HuH-7.5 (cell line): ENCODE measurements at places on chromosomes 12 and 14.

DNA sequence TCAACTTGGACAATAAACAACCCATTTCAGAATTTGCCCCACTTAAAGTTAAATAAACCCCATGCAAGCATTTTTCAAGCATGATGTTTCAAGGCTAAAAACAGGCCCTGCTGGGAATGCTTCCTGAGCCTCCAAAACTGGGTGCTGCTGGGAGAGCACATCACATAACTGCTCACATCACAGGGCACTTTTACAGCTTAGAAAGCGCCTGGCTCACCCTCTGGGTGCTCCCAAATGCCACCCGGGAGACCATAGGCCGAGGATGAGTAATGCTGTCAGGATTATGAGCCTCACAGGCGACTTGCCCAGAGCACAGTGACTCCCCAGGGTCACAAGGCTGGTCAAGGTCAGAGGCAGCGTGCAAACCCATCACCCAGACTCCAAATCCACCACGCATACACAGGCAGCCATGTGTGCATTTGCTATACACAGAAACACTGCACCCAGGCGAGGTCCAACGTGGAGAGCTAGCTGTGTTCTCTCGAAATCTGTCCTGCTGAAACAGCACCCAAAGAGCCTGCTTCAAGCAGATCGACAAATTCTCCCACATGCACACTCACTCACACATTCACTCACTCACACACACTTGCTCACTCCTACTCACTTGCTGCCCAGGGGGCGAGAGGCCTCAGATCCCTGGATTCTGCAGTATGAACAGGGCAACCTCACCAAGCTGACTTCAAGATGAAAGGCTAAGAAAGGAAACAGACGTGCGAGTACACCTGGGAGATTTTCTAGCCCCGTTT, 58.7 kb downstream of the ITPK1 start:
- no peak for DNase-seq

DNA sequence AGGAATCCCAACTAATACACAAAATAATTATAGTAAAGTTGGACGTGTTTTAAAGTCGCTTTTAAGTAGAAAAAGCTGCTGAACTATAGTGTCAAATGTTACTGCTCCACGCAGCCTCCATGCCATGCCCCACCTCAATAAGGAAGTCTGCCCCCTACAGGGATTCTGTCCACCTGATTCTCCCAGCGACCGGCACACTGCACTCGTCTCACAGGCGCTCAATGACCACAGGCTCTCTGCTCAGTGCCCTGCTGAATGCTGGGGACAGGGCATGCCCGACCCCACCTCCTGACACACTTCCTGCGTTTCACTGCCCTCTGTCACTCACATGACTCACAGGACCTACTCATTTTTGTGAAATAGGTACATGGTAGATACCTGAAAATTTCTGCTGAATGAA, 48.9 kb downstream of the BDKRB1 start:
- no peak for DNase-seq

DNA sequence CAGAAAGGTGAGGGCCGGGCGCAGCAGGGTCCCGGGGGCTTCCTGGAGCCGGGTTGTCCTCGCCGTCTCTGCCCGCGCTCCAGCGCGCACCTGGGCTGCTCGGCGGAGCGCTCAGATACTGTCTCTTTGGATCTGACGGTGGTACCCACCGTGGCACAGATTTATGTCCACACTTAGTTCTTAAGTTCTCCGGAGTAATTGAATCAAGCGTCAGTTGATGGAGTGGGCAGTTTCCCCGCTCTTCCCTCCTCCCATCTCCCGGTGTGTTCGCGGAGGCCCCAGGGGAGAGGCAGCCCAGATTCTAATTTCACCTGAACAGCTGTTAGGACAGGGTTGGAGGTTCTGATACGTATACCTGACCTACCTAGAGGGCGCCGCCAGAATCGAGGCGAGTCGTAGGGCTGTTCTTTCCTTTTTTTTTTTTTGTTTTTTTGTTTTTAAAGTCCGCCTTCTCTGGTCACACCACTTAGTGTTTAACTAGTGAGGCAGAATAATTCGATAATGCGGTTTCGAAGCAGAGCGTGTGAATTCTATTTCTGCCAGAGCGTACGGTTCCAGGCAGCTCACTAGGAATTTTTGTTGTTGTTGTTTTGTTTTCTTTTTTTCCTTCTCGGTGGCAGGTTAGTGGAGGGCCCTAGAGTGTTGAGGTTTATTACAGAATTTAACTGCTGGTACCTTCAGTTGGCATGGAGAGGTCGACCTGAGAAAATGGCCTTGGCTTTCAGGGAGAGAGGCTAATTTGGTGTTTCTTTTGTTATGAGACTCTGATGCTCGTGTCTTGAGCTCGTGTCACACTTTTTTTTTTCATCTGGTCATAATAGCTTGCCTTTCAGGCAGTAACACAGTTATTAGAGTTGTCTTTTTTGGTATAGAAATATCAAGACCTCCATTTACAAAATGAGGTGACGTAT, 22.3 kb upstream of the GNS start:
- peak; percentile 47 for DNase-seq

- no peak for DNase-seq
Measured at GRCh38 chr12:124179936-124180607, 114.8 kb upstream of the RFLNA start.

DNA sequence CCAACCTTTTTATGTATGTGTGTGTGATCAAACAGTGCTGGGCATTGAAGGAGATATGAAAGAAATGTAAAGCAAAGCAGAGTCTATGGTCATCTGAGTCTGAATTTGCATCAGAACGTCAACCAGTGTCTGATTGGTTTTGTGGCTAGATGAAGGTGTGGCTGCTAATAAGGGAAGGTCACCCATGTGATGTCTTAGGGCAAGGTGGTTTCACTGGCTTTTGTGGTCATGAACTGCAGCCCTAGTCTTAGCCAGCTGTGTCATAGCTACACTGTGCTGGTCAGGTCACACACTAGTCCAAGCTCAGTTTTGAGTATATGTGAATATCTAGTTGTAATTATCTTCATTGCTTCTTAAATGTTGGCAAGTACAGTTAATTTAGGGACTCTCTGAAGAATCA, 105.8 kb downstream of the TGFB3 start:
- no peak for DNase-seq

DNA sequence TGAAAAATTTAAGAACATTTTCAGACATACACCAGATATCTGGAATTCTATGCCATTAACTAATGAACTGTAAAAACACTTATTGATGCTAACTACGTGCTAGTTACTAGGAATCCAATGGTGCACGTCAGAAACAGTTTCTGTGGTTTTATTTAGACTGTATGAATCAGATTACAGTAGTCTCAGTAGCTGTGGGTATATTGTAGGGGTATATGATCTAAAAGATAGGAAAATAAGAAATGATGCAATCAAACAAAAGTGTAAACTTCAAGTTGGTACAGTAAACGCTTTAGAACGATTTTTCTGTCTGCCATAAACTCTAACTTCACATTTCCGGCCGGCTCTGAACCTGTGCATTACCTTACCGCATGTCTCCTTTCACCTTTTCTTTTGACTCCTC, 2.3 kb downstream of the ABCC9 start:
- no peak for DNase-seq

GRCh38 chr12:15270591-15270990, 49.4 kb upstream of the RERG start:
- DNase-seq = no peak

DNA sequence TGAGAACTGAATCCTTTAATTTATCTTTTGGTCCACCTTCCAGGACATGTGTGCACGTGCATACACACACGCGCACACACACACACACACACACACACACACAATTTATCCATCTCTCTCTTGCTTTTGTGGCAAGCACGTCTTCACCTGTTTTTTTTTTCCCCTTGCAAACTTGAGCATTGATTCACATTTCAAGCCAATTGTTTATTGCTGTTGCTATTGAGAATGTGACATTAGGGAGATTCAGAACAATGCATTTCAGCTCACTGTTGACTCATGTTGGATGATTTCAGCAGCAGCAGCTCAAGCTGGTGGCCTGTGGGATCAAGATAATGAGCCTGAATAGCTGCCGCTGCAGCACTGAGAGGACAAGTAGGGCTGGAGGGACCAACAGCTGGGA, 128.9 kb downstream of the SNAPC1 start:
- DNase-seq = no peak

DNA sequence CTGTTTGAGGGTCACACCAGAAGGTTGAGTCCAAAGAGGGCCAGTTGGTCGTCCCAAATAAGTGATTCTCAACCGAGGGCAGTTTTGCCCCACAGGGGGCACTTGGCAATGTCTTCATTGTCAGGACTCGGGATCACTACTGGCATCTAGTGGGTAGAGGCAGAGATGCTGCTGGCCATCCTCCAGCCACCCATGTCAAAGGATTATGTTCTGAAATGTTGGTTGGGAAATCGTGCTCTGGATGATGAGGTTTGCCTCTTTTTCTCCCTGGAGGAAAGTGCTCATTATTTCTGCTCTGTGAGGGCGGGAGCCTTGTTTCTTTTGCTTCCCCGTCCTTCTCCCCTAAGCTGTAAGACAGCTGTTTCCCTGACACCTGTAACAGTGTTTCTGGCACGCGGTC, 3.6 kb downstream of the ZNF839 start:
- no peak for DNase-seq

GRCh38 chr14:71230897-71231296, 323.6 kb downstream of the PCNX1 start:
- DNase-seq = no peak

- DNase-seq = no peak
Measured at GRCh38 chr12:43580601-43581000, 28.6 kb upstream of the ADAMTS20 start.

- peak; percentile 85 for DNase-seq
Measured at GRCh38 chr12:132084621-132085290, 59.4 kb downstream of the DDX51 start.

DNA sequence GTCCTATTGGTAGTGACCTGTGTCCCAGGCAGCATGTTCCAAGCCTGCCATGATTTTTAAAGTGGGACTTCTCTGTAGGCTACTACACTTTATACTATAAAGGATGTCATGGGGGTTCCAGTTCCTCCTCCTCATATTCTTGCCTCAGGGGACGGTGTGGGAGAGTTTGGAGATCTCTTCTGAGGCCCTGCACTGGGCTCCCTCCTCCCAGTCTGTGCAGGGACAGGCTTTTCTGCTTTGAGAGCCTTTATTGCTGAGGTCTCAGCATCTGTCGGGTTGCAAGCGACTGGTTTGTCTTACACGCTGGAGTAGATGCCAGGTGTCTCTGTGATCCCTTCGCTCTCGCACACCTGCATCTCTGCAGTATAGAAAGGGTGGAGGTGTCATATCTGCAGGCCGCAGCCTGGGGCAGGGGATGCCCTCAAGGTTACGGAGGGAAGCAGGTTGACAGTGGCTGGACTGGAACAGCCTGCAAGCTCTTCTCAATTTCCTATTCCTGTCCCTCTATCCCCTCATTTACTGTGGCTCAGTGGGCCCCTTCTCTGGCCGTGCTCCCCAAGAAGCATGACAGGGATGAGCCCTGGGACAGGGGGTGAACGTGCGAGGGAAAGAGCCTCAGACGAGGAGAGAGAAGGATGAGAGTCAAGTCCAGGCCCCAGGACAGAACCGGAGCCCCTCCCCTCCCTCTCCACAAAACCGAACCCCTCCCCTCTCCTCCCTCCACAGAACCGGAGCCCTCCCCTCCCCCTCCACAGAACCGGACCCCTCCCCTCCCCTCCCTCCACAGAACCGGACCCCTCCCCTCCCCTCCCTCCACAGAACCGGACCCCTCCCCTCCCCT, 51.3 kb downstream of the SLC6A12 start:
- no peak for DNase-seq

DNA sequence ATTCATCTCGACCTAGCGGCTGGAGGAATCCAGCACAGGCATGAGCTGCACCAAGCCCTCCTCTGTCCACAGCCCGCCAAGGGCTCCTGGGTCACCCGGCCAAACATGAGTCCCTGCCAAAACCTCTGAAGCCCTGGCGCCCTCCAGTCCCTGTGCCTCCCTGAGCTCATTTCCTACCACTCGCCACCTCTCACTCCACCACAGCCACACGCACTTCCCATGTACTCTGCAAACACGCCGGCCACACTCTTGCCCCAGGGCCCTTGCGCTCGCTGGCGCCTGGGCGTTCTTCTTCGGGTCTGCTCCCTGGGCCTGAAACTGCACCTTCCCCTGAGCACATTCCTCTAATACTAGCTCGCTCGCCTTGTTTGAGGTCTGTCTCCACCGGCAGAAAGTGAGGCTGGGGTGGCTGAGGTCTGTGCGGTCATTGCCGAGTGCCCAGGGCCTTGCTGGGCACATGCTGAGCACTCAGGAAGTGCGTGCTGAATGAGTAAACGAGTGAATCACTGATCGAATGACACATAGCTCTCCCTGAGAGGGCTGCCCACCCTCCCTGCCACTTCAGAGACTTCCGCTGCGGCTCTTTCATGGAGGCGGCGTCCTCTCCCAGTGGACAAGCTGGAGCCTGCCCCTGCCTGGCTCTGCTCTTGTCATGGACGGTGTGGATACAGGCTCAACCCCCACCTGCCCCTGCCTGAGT, 33.7 kb upstream of the DLK1 start:
- DNase-seq = no peak

DNA sequence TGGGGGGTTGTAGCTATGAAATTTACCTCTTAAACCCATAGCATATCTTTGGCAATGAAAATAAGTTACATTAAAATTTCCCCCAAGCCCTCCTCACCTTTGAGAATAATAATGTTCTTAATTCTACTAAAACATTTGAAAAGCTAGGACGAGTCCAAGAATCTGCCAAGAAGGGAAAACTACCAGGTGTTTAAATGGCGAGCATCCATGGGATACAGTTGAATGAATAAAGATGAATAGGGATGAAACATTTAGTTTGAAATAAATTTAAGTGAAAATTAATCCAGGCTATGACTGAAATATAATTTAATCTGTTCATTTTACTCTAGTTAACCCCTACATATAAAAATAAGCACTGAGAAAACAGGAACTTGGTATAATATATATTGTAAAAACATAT, 536.7 kb downstream of the FLRT2 start:
- DNase-seq = no peak

DNA sequence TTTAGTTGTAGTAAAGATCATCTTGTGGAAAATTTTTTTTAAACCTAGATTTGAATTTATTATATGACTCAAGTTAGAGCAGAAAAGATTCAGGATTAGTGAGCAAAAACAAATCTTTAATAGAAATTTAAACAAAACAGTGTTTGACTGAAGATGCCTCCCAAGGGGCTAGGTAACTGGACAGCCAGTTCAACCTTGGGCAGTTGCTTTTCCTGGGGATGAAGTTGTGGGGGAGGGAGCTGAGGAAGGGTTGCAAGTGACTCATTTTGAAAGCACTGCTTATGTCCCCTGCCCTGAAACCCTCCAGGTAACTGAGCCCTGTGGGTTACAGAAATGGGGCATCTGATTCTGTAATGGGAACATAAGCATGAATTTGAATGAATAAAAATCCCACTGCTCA, 13.1 kb downstream of the CFAP54 start:
- DNase-seq = no peak

GRCh38 chr12:93638095-93638494, 39.1 kb upstream of the CRADD start:
- DNase-seq = no peak
